Activated CD4-positive, CD25-positive, alpha-beta regulatory T cell (primary cell): ENCODE measurements at places on chromosomes 16 and 17.

DNA sequence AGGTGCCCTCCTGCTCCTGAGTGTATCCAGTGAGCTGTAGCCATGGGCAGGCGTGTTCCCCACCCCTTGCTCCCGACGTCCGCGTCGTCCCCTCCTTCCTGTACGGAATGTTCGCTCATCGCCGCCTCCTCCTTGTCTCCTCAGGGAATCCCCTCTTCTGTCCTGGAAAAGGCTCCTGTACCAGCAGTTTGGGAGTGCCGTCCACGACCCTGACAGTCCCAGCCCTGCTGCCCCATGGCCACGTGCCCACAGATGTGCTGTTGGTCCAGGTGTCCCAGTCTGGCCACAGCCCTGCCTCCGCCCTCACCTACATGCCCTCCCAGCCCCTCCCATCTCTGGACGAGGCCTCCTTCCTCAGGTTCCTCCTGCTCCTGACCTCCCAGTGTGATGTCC is 30.2 kb downstream of the OR1D5 start:
- DNase-seq = no peak

GRCh38 chr17:56918916-56919315 is 5.1 kb upstream of the TRIM25 start:
- no peak for DNase-seq

- DNase-seq = no peak
These were observed 16.4 kb upstream of the MARCHF10 start for GRCh38 chr17:62824290-62825131.

DNA sequence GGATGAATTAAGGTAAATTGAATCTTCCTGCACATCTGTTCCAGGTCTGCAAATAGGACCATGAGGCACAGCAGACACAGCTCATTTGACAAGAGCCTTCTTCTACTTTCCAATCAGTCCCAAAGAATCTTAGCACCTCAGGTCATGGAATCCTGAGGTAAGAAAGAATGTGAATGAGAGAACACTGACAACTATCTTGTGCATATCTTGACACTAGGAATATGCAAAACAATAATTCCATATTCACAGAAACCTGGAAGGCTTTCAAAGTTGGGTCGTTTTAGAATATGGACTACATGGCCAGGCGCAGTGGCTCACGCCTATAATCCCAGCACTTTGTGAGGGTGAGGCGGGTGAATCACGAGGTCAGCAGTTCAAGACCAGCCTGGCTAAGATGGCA is 1009.4 kb upstream of the GOT2 start:
- no peak for DNase-seq

GRCh38 chr17:74374858-74375257 is 7.6 kb downstream of the GPR142 start:
- no peak for DNase-seq
